ENCODE measurements at places on chromosomes 2 and 18.

- no peak for DNase-seq
Observed at GRCh38 chr18:74669136-74669798, 71.6 kb downstream of the ZNF407 start.

- no peak for DNase-seq
Observed at GRCh38 chr2:128520791-128521190, 202.1 kb upstream of the HS6ST1 start.

GRCh38 chr2:152924722-152925121 lies 206.3 kb downstream of the ARL6IP6 start:
- DNase-seq: no peak

GRCh38 chr18:39959839-39960238 lies 1995.2 kb upstream of the PIK3C3 start:
- no peak for DNase-seq

DNA sequence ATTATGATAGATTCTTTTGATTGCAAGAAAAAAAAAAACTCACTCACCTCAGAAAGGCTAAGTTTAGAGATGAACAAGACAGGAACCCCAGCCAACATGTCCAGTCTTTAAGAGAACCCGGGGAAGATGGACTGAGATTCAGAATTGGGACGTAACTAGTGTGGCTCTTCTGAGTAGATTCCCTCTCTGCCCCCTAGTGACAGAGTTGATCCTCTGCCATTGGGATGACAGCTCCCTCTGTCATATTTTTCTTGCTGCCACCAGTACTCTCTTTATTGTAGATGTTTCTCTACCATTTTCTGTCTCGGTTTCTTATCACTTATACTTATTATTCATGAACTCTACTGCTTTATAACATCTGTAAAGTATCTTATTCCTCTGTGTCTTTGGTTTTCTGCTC lies 77.7 kb downstream of the GULP1 start:
- DNase-seq: no peak

GRCh38 chr18:63216516-63217311 lies 102.9 kb downstream of the BCL2 start:
- no peak for DNase-seq

GRCh38 chr18:70332694-70333093 lies 43.8 kb downstream of the SOCS6 start:
- DNase-seq: no peak

DNA sequence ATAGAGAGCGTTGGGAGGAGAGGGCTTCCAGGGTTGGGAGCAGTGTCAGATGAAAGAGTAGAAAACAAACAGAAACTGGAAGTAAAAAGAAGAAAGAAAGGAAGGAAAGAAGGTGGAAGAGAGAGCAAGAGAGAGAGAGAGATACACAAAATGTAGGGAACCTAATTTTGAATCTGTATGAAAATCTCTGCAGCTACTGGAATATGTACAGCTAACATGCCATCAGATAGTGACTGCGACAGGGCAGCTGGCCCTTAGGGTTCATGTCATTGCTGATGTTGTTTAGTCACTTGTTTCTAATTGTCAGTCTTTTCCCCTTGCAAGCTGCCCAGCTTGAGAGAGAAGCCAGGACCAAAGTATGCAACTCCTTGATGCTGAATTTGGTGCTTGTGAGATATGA lies 85.8 kb downstream of the POLE4 start:
- DNase-seq: no peak

- no peak for DNase-seq
Observed at GRCh38 chr2:25071966-25072365, 30.1 kb downstream of the EFR3B start.

- DNase-seq: peak; percentile 28
Observed at GRCh38 chr2:70070542-70071268, 16.6 kb upstream of the PCBP1 start.

DNA sequence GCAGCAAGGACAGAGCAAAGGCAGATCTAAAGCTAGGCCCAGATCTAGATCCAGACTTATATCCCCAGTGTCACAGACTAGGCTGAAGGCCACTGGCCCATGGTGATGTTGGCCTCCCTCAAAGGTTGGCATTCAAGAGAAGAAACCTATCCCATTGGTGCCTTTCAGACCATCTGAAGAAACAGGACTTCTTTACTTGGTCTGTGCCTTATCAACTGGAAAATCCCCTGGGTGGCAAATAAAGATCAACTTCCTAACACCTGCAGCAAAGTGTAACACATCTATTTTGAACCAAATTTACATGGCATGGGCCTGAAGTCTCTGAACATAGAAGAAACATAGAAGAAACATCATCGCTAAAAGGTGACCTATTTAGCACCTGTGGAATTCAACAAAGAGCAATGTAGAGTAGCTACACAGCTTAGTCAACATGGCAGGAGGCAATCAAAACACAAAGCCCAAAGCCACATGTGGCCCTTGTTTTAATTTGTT lies 35.8 kb downstream of the METTL4 start:
- no peak for DNase-seq

DNA sequence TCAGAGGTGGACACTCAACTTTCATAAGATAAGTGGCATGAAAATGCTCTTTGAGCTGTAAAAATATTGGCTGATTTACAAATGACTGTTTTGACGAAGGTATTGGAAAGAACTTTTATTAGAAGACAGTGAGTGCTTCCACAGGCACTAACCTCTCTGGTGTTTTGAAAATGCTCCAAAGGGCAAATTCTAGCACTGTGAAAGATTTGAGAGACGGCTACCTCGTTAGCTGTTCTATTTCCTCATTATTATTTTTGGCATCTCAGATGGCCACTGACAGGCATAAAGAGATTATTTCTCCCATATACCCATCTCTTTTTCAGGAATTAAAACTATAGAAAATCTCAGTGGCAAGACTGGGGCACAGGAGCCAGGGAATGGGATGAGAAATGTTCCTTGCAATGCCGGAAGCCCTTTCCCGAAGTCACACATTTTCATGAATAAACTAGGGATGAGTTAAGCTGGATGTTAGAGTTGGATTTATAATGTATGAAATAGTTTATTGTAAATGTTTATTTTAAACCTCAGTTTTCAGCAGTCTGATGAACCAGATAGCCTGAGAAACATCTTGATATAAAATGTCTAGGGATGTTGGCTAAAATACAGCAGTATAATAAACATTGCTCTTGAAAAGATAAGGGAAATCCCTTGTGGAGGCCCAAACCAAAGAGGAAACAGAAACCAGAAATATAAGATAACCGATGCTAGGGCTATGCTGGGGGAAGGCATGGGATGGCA lies 175.7 kb downstream of the ASB1 start:
- DNase-seq: no peak

DNA sequence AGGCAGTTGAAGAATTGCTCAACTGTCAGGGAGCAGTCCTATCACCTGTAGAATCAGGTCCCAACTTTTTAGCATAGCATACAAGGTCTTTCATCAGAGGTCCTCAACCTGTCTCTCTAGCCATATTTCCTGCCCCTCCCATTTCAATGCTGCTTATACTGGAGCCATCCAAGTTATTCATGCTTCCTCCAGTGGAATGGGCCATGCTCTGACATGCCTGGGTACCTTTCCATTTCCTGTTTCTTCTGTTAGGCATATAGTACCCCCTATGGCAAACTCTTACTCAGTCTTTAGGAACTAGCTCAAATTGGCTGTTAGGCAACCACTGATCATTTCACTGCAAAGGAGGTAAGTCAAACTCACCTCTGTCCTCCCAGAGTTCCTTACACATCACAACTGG lies 51.0 kb upstream of the ABCA12 start:
- DNase-seq: no peak

Measured in stimulated activated CD8-positive, alpha-beta memory T cell treated with anti-CD3 and anti-CD28 coated beads, Interleukin-15, amount 100 ng/mL, for 1 hour (primary cell).